ENCODE measurements at places on chromosomes 11 and 22.

DNA sequence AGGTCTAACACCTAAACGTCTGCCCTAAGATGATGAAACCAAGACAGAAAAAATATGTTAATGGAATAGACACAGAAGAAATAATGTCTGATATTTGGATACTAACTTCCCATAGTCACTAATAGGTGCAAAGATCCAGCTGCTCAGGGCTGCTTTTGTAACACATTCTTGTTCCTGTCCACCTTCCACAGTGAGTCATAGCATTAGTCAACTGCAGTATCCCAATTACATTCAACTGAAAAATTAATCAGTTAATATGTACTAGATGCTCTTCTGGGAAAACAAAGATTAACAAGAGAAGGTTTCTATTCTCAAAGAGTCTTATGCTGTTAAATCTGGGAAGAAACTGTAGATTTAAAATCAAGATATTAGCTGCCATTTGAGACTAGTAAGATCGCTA is 47.6 kb downstream of the HEPHL1 start:
- DNase-seq = no peak

GRCh38 chr22:46740910-46741780 is 3.1 kb upstream of the CERK start:
- DNase-seq = no peak

DNA sequence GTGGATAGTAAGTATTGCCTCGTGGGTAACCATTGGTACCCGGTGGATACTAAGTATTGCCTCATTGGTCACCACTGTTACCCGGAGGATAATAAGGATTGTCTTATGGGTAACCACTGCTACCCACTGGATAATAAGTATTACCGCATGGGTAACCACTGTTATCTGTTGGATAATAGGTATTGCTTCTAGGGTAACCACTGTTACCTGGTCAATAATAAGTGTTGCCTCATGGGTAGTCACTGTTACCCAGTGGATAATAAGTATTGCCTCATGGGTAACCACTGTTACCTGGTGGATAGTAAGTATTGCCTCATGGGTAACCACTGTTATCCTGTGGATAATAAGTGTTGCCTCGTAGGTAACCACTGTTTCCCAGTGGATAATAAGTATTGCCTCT is 22.6 kb upstream of the NXPE4 start:
- DNase-seq = no peak

GRCh38 chr11:19919050-19919561 is 206.5 kb downstream of the NAV2 start:
- peak; percentile 93 for DNase-seq
